Breast epithelium (tissue), 4 donors: ENCODE measurements at places on chromosomes 5 and 9. TPM values are rescaled to one million over a fixed set of nuclear protein-coding genes. Genes with fewer than 3 reads are reported as not detected.

DNA sequence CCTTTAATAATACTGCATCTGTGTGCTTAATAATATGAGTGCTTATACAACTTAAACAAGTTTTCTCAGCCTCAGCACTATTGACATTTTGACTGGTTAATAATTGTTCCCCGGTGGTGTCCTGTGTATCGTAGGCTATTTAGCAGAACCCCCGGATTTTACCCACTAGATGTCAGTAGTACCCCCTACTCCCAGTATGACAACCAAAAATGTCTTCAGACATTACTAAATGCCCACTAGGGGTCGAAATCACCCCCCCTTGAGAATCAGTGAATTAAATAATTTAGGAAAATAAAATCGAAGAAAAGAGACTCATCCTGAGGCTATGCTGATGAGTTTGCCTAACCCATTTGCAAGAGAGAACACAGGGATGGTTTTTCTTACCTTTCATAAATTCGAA, 166.3 kb downstream of the ATP10B start:
- no peak for DNase-seq

- no peak for DNase-seq
These were observed 80.2 kb downstream of the ARRDC3 start for GRCh38 chr5:91302958-91303357.

DNA sequence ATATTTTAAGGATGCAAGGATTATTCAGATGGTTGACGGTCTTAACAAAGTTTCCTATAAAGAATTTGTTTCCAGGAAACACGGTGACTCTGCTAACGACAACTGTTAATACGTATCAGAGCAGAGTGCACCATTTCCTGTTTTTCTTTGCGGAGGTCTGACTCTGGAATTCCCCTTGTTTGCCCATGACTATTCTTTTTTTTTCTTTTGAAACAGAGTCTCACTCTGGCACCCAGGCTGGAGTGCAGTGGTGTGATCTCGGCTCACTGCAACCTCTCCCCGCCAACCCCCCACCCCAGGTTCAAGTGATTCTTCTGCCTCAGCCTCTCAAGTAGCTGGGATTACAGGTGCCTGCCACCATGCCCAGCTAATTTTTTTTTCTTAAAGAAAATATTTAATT, 115.9 kb downstream of the CDC42SE2 start:
- no peak for DNase-seq

- no peak for DNase-seq
These were observed 22.5 kb downstream of the MEF2C start for GRCh38 chr5:88860501-88860900.

GRCh38 chr5:56350011-56350596, 117.0 kb upstream of the ANKRD55 start:
- DNase-seq: no peak

DNA sequence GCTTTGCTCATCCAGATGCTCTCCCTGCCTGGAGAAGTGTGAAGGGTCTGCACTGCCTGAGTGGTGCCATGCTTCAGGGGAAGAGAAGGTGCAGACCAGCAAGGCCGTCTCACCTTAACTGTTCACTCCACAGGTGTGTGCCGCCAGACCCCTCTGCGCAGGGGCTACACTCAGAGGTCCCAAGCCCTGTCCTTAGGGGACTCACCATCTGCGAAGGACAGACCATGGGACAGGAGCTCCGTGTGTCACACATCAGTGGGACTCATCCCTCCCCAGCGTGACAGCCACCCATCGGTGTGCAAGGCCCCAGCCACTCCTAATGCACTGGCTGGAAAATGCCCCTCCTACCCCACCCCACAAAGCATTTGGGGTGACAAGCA, 142.9 kb downstream of the OLFM1 start:
- DNase-seq: no peak

DNA sequence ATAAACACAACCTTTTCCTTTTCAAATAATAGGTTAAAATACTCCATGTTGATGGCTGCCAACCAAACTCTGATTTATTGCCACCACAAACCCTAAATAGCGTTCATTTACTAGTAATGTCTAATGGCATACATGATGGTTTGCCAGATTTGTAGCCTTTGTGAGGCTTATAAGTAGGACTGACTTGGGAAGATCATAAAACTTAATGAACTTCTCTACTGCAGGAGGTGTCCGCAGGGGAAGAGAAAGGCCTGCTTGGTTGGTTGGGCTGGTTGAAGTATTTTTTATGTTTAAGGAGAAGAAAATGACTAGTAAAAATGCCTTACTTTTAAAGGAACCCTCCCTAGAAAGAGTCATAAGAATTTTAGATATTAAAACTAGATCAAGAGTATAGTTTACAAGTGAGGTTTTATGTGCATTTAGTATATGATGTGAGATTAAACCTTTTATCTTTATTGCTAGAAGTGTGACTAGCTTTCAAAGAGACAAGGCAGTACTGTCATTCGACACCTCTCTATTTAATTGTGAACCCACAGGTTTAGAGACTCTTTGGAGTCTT, 5.0 kb downstream of the PBX3 start:
- no peak for DNase-seq

GRCh38 chr9:94623253-94623652, 16.1 kb downstream of the FBP1 start:
- DNase-seq: peak; percentile 62

Gene RASGEF1C
- not detected for total RNA-seq
